Gastroesophageal sphincter (tissue), 4 donors: ENCODE measurements at places on chromosomes 16 and 17. TPM values are rescaled to one million over a fixed set of nuclear protein-coding genes. Genes with fewer than 3 reads are reported as not detected.
A peak's percentile ranks its signal among the peaks of the same experiment; 100 is the strongest.

- ATAC-seq = no peak
These were observed 473 bp downstream of the FTO start for GRCh38 chr16:53704445-53704813.

Gene PRR35
- total RNA-seq = not detected

- no peak for ATAC-seq
These were observed 50.0 kb upstream of the CCL1 start for GRCh38 chr17:34412965-34413441.

DNA sequence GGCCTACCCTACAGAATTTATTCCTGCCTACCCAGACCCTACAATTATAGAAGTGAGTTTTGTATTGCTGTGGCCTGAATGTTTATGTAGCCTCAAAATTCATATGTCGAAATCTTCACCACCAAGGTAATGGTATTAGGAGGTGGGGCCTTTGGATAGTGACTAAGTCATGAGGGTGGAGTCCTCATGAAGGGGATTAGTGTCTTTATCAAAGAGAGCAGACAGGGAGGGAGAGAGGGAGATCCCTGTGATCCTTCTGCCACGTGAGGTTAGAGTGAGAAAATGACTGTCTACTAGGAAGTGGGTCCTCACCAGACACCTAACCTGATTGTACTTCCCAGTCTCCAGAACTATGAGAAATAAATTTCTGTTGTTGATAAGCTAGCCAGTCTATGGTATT lies 981 bp upstream of the DUXB start:
- ATAC-seq = no peak

DNA sequence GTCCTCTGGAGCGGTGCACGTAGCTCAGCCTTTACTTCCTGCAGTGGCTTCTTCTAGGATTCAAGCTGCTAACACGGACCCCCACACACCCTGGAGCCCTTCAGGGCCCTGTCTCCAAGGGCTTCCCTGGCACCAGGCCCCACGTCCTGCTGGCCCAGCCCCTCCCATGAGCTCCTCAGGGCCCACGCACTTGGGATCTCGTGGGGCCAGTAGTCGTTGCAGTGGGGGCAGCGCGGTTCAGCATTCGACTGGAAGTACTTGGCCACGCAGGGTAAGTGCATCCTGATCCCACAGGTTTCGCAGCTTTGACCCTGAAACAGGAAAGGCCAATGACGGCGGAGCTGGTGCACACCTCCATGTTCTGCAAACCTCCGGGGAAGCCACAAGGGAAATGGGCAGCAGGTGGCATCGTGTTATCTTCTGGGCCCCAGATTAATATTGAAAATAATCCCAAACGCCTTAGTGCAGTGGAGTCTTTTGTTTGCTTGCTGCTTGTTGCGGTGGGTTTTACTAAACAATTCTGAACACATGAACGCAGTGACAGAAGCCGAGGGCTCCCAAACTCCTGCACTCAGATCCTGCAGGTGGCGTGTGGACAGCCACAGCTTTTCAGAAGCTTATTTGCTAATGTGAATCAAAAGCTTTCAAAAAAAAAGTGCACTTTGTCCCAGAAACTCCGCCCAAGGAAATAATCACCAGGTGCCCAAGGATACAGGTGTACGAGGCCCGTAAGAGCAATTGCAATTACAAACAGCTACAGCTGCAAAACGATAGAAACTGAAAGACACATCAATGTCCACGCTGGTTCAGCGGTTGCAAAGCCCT lies 22.4 kb downstream of the KDM8 start:
- ATAC-seq = no peak

- peak; percentile 52 for ATAC-seq
These were observed 56.5 kb upstream of the CIBAR2 start for GRCh38 chr16:85168732-85169256.

DNA sequence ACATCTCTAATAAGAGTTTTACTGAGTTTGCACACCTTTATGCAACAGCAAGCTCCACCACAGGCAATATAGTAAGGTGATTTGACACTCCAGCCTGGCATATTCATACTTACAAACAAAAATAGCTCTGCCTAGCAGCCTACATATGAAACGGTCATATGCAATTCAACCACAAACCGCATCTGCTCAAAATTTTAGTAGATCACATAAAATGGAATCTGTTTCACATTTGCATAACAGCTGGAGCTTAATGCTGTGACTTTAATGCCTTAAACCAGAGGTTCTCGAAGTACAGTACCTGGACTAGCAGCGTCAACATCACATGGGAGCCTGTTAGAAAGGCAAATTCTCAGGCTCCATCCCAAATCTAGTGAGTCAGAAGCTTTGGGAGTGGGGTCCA lies 578.4 kb downstream of the CDH11 start:
- ATAC-seq = no peak

GRCh38 chr16:67409631-67410030 lies 6.6 kb downstream of the ZDHHC1 start:
- ATAC-seq = no peak

- ATAC-seq = no peak
These were observed 435.2 kb downstream of the ZFHX3 start for GRCh38 chr16:72612718-72613117.

- ATAC-seq = no peak
These were observed 402.1 kb downstream of the UTP18 start for GRCh38 chr17:51662204-51663056.

DNA sequence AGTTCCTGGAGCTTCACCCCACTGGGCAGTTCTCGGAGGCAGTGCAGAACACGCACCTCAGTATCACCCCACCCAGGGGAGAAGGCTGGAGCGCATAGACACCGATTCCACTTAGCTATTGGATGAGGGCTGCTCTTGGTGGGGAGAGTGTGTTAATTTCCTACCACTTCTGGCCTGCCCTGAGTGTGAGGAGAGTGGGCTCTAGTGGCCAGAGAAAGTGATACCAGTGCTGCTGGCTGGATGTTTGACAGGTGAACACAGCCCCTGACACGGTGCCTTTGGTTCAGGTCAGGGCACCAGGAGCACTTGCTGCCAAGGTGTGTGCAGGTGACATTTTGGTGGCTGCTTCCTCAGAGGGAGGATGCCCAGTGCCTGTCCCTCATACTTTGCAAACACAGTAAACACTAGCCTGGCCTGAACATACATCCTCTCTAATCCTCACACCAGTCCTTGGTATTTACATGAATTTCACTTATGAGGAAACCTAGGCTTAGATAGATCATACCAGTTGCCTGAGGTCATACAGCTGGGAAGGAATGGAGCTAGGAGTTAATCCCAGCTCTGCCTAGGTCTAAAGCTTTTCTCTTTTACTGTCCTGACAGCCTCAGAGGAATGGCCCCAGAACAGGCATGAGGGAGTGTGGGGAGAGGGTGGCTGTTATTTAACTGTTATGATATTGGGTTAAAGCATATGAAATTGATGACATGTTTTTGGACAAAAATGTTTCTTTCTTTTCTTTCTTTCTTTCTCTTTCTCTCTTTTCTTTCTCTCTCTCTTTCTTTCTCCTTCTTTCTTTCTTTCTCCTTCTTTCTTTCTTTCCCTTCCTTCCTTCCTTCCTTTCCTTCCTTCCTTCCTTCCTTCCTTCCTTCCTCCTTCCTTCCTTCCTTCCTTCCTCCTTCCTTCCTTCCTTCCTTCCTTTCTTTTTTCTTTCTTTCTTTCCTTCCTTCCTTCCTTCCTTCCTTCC lies 21.0 kb upstream of the ITGAX start:
- ATAC-seq = no peak
